ENCODE measurements at places on chromosomes 16 and 17.

DNA sequence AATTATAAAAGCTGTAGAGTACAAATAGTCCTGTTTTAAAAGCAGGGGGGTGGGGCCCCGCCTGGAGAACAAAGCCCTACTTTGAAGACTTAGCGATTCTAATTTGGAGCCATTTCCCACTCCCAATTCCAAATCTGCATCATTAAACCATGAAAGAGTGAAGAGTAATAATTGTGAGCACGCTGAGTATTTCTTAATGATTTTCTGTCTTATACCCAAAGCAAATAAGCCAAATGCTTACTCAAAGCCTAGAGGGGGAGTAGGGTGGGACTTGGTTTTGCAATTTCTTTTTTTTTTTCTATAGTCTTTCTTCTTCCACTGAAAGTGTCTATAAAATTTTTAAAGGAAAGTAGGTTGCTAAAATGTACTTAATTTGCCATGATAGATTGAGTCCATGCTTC lies 470.1 kb downstream of the TOX3 start:
- DNase-seq: no peak

- DNase-seq: no peak
Observed at GRCh38 chr16:87631067-87631466, 28.8 kb downstream of the JPH3 start.

GRCh38 chr16:20744922-20745440 lies 3.4 kb upstream of the THUMPD1 start:
- DNase-seq: no peak

DNA sequence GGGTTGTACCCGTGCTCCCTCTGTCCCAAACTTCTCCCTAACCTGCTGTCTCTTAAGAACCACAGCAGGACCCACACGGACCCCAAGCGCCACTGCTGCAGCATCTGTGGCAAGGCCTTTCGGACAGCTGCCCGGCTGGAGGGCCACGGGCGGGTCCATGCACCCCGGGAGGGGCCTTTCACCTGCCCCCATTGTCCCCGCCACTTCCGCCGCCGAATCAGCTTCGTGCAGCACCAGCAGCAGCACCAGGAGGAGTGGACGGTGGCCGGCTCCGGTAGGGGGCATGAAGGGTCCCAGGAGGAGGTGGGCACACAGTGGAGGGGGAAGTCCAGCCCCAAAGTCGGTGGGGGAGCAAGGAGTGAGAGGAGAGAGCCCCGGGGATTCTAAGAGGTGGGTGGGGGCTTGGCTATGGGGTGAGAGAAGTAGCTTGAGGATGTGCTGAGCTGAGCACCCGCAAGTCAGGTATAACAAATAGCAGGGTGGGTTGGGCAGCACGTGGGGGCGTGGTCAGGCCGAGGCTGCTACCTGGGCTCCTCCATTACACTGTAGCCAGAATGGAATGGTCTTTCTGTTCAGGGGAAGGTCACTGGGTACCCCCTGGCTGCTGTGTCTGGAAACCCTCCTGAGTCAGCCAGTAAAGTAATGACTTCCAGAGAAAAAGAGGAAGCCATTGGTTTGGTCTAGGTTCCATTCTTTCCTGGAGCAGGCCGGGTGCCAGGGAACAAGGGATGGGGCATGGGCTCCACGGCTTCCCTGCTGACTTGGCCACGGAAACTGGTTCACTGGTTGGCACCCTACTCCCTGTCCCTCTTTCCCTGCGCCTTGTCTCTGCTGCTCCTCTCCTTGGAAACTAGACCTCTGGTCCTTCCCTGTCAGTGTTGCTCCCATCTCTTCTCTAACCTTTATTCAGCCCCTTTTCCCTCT lies 7.1 kb downstream of the PRSS53 start:
- DNase-seq: no peak

DNA sequence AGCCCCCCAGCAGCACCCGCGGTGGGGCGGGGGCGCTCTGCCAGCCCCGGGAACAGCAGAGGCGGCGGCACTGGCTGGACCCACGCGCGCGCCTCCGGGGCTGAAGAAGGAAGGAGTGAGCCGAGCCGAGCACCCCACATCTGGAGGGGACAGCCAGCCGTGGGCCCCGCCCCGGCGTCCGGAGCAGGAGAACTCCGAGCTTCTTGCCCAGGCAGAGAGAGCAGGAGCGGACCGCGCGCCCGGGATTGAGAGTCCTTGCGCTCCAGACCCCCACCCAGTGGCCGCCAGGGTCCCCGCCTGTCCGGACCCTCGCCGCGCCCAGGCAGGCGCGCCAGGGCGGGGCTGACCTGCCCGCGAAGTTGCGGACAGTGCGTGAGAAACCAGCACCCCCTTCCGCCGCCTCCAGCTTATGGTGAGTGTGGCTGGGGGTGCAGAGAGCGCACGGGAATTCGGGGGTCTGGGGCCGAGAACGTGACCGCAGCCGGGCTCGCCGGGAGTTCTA lies 921.9 kb upstream of the EEF2KMT start:
- no peak for DNase-seq

GRCh38 chr17:79811011-79811867 lies 14.4 kb upstream of the CBX8 start:
- DNase-seq: no peak
